ENCODE measurements at places on chromosomes 7 and 10. TPM values are rescaled to one million over a fixed set of nuclear protein-coding genes. Genes with fewer than 3 reads are reported as not detected.

VCL gene
- 74.6 TPM for total RNA-seq

EPHB6 gene
- total RNA-seq, result 68.3 TPM

GRCh38 chr10:92024700-92025099, 101.1 kb downstream of the BTAF1 start:
- DNase-seq, result no peak
- no peaks in the 10 kb centered on the region for H3K4me1 ChIP-seq
- H3K27me3 ChIP-seq, result no peaks in the 10 kb centered on the region
- H3K4me3 ChIP-seq, result no peak overlapping the region
- no peak overlapping the region for H3K27ac ChIP-seq

DNA sequence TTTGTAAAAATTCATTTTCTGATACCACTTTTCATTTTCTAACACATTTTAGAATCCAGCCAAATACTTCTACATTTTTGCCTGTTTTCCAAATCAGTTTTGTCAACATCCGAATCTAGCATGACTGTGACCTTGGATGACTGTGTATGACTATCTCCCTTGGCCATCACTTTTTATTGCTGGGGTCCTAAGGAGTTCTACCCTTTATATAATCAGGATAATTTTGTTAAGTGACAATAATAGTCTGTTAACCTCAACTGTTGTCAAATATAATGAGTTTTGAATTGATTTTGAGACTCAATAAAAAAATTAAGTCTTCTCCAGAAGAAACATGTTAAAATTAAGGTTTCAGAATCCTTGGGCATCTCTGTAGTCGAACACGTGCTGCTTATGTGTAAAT, 53.3 kb downstream of the SEC23IP start:
- no peaks in the 10 kb centered on the region for H3K4me1 ChIP-seq
- H3K27ac ChIP-seq, result no peak overlapping the region
- H3K4me3 ChIP-seq, result no peak overlapping the region
- no peaks in the 10 kb centered on the region for H3K36me3 ChIP-seq
- no peaks in the 10 kb centered on the region for H3K27me3 ChIP-seq

DNA sequence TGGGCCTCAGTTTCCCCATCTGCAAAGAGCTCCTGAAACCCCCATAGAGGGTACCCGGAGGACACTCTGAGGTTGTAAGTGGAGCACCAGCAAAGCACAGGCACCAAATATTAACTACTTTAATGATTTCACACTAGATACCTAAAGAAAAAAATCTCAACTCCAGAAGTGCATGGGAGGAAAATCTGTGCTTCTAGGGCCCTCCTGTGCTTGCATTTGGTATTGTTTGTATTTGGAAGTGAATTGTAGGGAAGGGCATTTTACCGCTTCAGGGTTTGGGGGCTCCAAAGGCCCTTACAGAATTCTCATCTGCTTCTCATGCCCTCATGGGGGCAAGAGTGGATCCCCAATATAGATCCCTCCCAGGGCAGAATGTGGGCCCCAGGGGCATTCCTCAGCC, 22.4 kb upstream of the DRGX start:
- H3K27ac ChIP-seq, result no peak overlapping the region
- no peak for DNase-seq
- peaks cover 7% of the 10 kb centered on the region for H3K4me1 ChIP-seq
- H3K36me3 ChIP-seq, result no peaks in the 10 kb centered on the region

DNA sequence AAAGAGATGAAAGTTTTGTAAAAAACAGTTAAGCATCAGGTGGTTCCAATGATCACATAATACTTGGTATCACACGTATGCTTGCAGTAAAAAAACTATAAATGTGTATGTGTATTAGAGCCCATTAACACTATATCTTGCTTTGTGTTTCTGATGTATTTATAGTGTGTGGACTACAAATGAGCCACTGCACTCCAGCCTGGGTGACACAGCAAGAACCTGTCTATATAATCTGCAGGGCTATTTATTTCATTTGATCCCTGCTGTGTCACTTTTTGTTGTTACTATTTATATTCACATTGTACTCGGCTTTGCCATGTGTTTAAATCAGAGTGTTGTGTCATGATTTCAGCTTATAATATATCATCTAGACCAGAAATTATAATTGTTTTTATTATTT, 487.8 kb upstream of the TEX47 start:
- H3K27me3 ChIP-seq, result no peaks in the 10 kb centered on the region
- no peaks in the 10 kb centered on the region for H3K36me3 ChIP-seq
- DNase-seq, result no peak
- H3K4me3 ChIP-seq, result no peak overlapping the region
- no peaks in the 10 kb centered on the region for H3K4me1 ChIP-seq
- H3K27ac ChIP-seq, result no peak overlapping the region

- DNase-seq, result no peak
- no peaks in the 10 kb centered on the region for H3K4me1 ChIP-seq
- H3K27me3 ChIP-seq, result no peaks in the 10 kb centered on the region
- no peak overlapping the region for H3K27ac ChIP-seq
- no peak overlapping the region for H3K4me3 ChIP-seq
- H3K36me3 ChIP-seq, result no peaks in the 10 kb centered on the region
Measured at GRCh38 chr7:38846280-38846679, 62.7 kb downstream of the VPS41 start.

- peaks cover 8% of the 10 kb centered on the region for H3K4me1 ChIP-seq
- no peak for DNase-seq
- H3K36me3 ChIP-seq, result no peaks in the 10 kb centered on the region
- H3K27ac ChIP-seq, result no peak overlapping the region
- H3K4me3 ChIP-seq, result peak overlapping the region; percentile 63
Measured at GRCh38 chr7:6576024-6576866, 1.0 kb upstream of the ZDHHC4 start.

- H3K4me1 ChIP-seq, result no peaks in the 10 kb centered on the region
- H3K27me3 ChIP-seq, result no peaks in the 10 kb centered on the region
- no peak overlapping the region for H3K27ac ChIP-seq
- H3K36me3 ChIP-seq, result no peaks in the 10 kb centered on the region
- H3K4me3 ChIP-seq, result no peak overlapping the region
Measured at GRCh38 chr10:124318076-124318475, 100.6 kb downstream of the OAT start.

GRCh38 chr10:96130326-96130995, 364 bp downstream of the ZNF518A start:
- no peak for DNase-seq
- H3K4me1 ChIP-seq, result peaks cover 13% of the 10 kb centered on the region
- no peaks in the 10 kb centered on the region for H3K27me3 ChIP-seq
- peak overlapping the region; percentile 75 for H3K4me3 ChIP-seq

DNA sequence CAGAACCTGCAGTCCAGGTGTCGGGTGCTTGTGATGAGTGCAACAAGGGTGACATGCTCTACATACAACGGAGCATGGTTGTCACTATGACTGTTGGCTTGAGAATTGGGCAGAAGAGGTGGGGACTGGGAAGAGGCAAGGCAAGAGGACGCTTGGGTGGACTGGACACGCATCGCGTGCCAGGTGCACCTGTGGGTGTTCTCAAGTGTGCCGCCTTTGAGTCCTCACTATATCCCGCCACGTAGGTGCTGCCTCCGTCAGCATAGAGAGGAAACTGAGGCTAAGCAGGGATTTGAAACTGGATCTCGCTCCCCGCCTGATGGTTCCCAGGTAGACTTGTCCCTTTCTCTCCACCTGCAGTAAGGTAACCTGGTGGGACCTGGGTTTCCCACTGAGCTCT, 27.2 kb downstream of the CDH23 start:
- H3K4me3 ChIP-seq, result no peak overlapping the region
- H3K27ac ChIP-seq, result no peak overlapping the region
- H3K4me1 ChIP-seq, result no peaks in the 10 kb centered on the region
- H3K36me3 ChIP-seq, result no peaks in the 10 kb centered on the region
- peak; percentile 85 for DNase-seq
- no peaks in the 10 kb centered on the region for H3K27me3 ChIP-seq

MOGAT3 gene
- total RNA-seq, result not detected

CARD11 gene
- 2.9 TPM for total RNA-seq

IDI2 gene
- total RNA-seq, result not detected

- no peak for DNase-seq
- no peak overlapping the region for H3K4me3 ChIP-seq
- no peaks in the 10 kb centered on the region for H3K36me3 ChIP-seq
Measured at GRCh38 chr10:72292223-72292691, 18.5 kb downstream of the DDIT4 start.

DNA sequence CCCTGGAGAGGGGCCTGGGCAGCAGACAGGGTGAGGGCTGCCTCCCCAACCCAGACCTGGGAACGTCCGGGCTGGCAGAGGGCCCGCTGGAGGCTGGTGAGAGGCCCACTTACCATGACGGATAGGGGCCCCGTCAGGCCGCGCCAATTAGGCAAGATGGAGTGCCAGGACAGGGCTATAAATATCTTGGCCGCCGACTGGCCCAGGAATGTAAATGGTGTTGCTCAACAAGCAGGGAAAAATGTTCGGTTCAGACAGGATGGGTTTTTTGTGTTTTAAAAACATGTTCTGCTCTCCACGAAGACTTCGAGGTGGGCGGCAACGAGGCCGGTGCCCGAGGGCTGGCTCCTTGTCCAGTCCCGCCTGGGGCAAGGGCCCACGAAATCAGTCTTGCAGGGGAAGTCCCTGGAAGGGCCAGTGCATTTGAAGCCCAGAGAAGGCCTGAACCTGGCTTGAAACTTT, 35.8 kb upstream of the ELN start:
- DNase-seq, result no peak
- peaks cover 17% of the 10 kb centered on the region for H3K4me1 ChIP-seq
- peak overlapping the region; percentile 72 for H3K27ac ChIP-seq
- H3K27me3 ChIP-seq, result no peaks in the 10 kb centered on the region
- no peaks in the 10 kb centered on the region for H3K36me3 ChIP-seq

DNA sequence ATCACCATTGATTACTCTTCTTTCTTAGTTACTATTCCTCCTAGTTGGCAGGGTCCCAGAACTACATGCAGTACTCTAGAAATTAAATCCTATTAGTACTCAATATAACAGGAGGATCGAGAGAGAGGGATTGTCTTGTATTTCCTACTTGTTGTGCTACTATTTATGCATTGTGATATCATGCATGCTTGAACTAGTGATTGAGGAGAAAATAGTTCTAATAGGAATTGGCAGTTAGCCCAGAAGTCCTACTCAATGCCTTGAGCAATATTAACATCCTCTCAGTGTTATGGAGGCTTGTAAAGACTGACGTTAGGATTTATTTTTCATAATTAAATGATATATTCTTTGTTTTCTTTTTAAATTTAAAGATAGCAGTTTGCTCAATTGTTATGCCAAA, 67.4 kb downstream of the FOXP2 start:
- no peak overlapping the region for H3K27ac ChIP-seq
- no peaks in the 10 kb centered on the region for H3K36me3 ChIP-seq
- no peaks in the 10 kb centered on the region for H3K27me3 ChIP-seq
- no peak for DNase-seq
- no peak overlapping the region for H3K4me3 ChIP-seq

DNA sequence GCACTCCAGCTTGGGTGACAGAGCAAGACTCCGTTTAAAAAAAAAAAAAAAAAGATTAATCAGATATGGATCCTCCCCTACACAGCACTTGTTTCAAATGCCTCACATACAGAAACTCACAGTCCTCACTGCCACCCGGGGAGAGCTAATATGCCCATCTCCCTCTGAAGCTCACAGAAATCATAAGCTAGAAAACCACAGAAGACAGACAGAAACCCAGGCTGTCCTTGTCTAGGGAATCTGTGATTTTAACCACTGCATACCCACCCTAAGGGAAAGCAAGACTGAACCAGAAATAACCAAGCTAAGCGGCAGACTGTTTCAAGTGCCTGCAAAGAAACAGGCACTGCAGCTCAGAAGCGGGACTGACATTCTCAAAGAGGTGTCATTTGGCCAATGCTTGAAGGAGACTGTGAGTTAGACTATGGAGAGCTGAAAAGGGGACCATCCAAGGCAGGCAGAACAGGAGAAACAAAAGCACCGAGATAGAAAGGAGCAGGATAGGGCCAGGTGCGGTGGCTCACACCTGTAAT, 37.6 kb downstream of the SLC37A3 start:
- DNase-seq, result no peak
- no peak overlapping the region for H3K27ac ChIP-seq
- no peaks in the 10 kb centered on the region for H3K36me3 ChIP-seq
- no peaks in the 10 kb centered on the region for H3K27me3 ChIP-seq
- no peak overlapping the region for H3K4me3 ChIP-seq
- no peaks in the 10 kb centered on the region for H3K4me1 ChIP-seq

- H3K4me3 ChIP-seq, result no peak overlapping the region
- H3K27ac ChIP-seq, result no peak overlapping the region
- no peaks in the 10 kb centered on the region for H3K27me3 ChIP-seq
Measured at GRCh38 chr7:141455723-141456122, 95.5 kb upstream of the AGK start.

- no peaks in the 10 kb centered on the region for H3K36me3 ChIP-seq
- no peaks in the 10 kb centered on the region for H3K27me3 ChIP-seq
- peaks cover 52% of the 10 kb centered on the region for H3K4me1 ChIP-seq
- DNase-seq, result no peak
- H3K27ac ChIP-seq, result peak overlapping the region; percentile 7
Measured at GRCh38 chr10:73857446-73857845, 16.9 kb downstream of the CAMK2G start.

FAM221A gene
- total RNA-seq, result 4.7 TPM

FXYD4 gene
- total RNA-seq, result not detected
